ENCODE measurements at places on chromosomes 1 and 21. TPM values are rescaled to one million over a fixed set of nuclear protein-coding genes. Genes with fewer than 3 reads are reported as not detected.

The ZBTB18 gene
- 213 TPM for total RNA-seq

GRCh38 chr21:31420354-31420753, 76.3 kb upstream of the TIAM1 start:
- no peak for DNase-seq

The TRIM62 gene
- 95.7 TPM for total RNA-seq

DNA sequence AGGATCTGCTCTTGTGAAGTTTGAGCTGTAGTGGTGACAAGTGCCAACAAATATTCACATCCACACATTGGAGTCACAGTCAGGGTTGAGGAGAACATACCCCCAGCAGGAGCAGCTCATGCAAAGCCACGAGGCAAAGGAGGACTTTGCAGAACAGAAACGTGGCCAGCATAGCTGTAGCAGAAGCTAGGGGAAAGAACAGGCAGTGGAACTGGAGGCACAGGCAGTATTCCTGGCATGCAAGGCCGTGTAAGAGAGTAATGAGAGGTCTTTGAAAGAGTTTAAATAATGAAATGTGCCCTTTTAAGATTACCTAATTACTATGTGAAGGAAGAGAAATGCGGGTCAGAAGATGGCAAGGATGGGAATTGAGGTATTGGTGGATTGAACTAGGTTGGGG, 40.9 kb upstream of the IKBKE start:
- no peak for DNase-seq
